ENCODE measurements at places on chromosomes 2 and 18.

GRCh38 chr2:131121464-131121863 is 16.3 kb downstream of the PLEKHB2 start:
- no peak for DNase-seq

GRCh38 chr18:54149078-54149697 is 75.3 kb downstream of the MBD2 start:
- peak; percentile 85 for DNase-seq

DNA sequence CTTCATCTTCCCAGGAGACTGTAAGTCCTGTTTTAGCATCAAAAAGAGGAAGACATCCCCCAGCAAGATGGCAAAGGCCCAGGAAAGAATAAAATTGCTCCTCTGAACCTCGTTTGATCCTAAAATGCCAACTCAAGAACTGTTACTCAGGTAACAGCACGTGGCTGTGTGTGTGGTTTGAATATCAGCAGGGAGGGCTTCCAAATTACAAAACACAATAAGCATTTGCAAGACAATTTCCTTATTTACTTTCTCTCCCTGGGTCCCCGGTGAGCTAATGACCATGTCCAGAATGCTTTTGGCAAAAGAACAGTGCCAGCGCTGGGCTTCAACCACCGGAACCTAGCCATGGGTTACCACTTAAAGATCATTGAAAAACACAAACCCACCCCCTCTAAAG is 163.6 kb downstream of the C1D start:
- DNase-seq = no peak

GRCh38 chr18:55998801-55999385 is 410.9 kb upstream of the TCF4 start:
- DNase-seq = no peak

- no peak for DNase-seq
Measured at GRCh38 chr2:230910546-230911177, 14.4 kb downstream of the GPR55 start.

DNA sequence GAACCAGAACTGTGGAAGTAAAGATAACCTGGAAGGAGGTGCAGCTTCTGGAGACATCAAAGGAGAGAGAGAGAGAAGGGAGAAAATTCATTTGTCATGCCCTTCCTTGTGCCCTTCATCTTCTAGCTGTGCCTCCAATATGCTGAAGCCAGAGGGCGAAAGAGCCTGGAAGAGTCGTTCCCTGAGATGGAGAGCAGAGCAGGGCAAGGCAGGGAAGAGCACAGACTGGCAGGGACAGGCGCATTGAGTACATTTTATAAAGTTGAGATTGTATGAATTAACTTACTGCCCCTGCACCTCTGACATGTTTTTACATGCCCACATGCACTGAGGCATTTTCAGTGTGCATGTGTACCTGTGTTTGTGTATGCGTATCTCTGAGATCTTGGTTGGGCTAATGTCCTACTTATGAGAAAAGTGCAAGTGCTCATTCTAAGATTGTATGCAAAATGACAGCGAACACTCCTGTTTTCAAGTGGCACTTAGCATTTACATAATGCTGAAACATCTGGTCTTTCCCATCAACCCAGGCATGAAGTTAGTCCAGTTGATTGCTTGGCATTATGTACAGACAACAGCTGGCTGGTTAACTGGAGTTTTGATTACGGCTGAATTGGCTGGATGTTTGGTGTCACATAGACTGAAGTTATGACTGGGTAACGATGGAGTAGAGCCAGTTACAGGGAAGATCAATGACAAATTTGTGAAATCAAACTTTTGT is 23.7 kb upstream of the MMADHC start:
- DNase-seq = peak; percentile 51

- DNase-seq = peak; percentile 84
Measured at GRCh38 chr2:127386764-127387654, 766 bp downstream of the MAP3K2 start.

All from myocyte (in vitro differentiated cells).